ENCODE measurements at places on chromosomes 13 and 19.

GRCh38 chr13:44132710-44133109, 240.9 kb upstream of the SERP2 start:
- DNase-seq, result no peak

DNA sequence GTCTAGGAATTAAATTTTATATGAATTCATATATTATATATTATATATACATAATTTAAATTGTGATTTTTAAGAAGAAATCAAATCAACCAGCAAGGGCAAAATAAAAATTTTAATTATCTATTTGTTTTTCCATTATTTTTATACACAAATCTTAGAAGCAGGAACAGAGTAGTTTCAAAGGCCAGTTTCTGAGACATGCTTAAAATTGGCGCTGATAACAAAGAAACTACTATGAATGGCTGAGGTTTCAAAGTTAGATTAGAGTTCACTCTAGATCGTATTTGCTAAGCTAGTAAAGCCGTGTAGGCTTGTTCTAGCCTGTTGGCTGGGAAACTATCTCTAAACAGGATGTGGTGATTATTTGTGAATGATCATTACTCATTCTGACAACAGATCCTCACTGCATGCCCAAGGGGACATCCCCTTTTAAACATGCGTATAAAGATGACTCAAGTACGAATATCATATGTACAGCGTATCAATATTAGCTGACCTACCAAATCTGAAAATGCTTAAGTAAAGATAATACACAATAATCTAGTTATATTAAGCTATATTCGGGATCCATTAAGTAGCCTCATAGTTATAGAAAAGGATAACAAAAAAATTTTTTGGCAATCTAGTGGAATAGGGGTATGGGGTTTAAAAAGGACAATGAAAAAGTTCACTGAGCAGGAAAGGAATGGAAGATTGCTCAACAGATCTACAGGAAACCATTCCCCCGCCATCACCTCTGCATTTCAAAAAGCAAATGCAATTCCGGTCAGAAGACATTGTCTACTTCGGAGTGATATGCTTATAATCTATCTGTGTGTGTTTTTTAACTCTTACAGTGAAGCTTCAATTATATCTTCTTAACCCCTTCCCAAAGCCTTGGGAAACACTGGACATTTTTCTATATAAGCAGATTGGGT, 150.1 kb downstream of the SHISA2 start:
- DNase-seq, result no peak

- no peak for DNase-seq
Observed at GRCh38 chr19:30593356-30593755, 221.2 kb downstream of the ZNF536 start.

DNA sequence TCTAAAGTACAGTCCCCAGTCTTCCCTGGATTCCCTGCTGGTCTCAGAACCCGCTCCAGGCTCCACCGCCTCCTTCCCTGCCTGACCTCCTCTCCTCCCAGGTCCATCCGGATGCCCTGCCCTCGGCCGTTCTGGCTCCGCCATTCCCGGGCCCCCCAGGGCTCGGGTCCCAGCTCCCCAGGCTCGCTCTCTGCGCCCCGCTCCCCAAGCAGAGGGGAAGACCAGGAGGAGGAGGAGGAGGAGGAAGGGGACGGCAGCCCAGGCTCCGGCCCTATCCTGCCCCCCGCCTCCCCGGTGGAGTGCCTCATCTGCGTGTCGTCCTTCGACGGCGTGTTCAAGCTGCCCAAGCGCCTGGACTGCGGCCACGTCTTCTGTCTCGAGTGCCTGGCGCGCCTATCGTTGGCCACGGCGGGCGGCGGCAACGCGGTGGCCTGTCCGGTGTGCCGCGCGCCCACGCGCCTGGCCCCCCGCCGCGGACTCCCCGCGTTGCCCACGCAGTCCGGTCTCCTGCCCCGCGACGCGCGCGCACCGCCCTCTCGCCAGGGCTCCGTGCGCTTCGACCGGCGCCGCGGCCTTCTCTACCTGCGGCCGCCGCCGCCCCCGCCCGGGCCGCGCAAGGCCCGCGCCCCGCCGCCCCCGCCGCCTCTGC, 647 bp downstream of the RNF225 start:
- DNase-seq, result no peak

All from MM.1S (cell line).